Mononuclear cell (primary cell): ENCODE measurements at places on chromosomes 16 and 17. TPM values are rescaled to one million over a fixed set of nuclear protein-coding genes. Genes with fewer than 3 reads are reported as not detected.

CNGB1 gene
- not detected for total RNA-seq

CSH2 gene
- 0.10 TPM for total RNA-seq

CETP gene
- total RNA-seq: 0.52 TPM

SLFN14 gene
- total RNA-seq: 3.8 TPM
